ENCODE measurements at places on chromosomes 11 and 22.

DNA sequence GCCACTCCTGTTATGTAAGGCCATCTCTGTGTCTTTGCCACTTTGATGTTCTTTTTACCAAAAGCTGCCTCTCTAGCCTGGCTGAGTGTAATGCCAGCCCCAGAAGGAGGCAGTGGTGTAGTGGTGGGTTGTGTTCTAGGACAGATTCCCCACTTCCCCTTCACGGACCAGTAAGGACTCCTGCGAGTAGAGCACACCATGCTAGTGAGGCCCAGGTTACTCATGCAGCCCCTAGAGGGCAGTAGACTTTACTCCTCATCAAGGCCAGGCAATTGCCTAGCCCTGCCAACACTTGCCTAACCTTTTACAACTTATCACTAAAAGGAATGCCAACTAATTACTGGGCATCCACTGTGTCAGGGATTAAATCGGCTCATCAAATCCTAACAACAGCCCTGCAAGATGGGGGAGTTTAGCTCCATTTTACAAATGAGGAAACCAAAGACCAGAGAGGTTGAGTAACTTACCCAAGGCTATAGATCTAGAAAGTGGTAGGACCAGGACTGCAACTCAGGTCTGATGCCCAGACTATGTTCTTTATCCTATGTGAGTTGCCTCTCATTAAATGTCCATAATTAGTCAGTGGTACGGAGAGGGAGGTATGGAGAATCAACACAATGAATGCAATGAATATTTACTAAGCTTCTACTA is 75.3 kb downstream of the APIP start:
- DNase-seq: no peak

GRCh38 chr11:21122523-21122922 is 453.1 kb downstream of the NELL1 start:
- no peak for DNase-seq

GRCh38 chr11:46342239-46342638 is 5.0 kb upstream of the DGKZ start:
- no peak for DNase-seq

GRCh38 chr11:68664141-68664540 is 20.2 kb upstream of the GAL start:
- no peak for DNase-seq

DNA sequence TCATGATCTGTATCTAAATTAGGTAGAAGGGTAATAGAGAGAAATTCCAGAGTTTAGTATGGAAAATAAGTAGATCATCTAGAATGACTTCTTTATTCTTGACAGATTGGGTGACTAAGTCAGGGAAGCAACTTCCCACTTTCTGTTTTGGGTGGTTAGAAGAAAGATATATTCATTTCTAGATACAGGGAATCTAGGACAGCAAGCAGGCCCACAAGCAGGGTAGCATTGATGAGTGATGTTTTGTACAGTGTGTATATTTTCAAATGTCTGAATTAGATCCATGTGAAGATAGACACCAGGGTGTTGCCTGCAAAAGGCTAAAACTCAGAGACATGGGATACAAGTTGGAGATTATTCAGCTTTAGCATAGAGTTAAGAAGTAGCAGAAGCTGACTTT is 674.4 kb downstream of the CNTN5 start:
- DNase-seq: no peak

GRCh38 chr11:77783025-77783424 is 37.5 kb downstream of the RSF1 start:
- no peak for DNase-seq

GRCh38 chr22:42792909-42793847 is 63.9 kb downstream of the ARFGAP3 start:
- DNase-seq: no peak

GRCh38 chr11:88603091-88603867 is 265.7 kb upstream of the CTSC start:
- DNase-seq: no peak

GRCh38 chr22:36387709-36387958 is 133 bp downstream of the MYH9 start:
- no peak for DNase-seq

DNA sequence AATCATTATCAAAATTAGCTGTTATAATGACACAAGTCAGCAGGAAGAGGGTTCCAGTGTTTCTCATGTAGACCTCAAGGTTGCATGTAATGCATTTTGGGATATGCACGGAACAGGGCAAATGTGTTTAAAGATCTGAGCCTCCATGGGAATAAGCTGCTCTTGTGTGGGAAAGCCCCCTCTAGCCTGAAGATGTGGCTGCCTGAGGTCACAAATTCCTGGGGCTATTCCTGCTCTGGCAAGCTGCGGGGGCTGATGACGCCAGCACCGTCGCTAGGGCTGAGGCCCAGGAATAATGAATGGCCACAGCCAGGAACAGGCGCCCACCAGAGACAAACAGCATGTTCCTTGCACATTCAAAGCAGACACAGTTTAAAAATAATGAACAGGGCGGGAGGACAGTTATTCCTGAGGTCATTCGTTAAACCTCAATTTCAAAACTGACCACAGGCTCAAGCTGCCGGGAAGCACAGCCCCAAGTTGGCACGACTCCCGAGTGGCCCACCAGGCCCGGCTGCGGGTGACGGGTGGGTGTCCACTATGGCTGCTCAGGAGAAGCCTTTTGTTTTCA is 11.7 kb downstream of the OSBPL5 start:
- DNase-seq: no peak

- DNase-seq: no peak
Measured at GRCh38 chr11:33452836-33453624, 195.8 kb downstream of the HIPK3 start.

- no peak for DNase-seq
Measured at GRCh38 chr11:74171997-74172396, 908 bp downstream of the PPME1 start.

GRCh38 chr11:76657187-76658170 is 13.1 kb downstream of the LRRC32 start:
- no peak for DNase-seq

GRCh38 chr11:128733440-128734102 is 39.7 kb downstream of the FLI1 start:
- DNase-seq: no peak

DNA sequence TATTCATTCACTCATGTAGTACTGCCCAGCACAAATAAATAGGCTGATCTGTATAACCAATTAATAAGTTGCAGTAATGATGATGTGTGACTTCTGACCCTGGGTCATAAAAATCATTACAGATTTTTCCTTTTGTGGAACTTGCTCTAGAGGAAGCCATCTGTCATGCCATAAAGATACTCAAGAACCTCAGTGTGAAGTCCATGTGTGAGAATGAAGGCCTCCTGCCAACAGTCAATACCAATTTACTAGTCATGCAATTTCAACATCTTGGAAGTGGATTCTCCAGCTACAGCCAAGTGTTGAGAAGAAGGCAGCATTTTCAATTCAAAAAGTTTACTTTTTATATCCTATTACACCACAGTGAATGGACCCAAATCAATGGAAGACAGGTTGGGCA is 435.6 kb upstream of the LRRC4C start:
- no peak for DNase-seq

DNA sequence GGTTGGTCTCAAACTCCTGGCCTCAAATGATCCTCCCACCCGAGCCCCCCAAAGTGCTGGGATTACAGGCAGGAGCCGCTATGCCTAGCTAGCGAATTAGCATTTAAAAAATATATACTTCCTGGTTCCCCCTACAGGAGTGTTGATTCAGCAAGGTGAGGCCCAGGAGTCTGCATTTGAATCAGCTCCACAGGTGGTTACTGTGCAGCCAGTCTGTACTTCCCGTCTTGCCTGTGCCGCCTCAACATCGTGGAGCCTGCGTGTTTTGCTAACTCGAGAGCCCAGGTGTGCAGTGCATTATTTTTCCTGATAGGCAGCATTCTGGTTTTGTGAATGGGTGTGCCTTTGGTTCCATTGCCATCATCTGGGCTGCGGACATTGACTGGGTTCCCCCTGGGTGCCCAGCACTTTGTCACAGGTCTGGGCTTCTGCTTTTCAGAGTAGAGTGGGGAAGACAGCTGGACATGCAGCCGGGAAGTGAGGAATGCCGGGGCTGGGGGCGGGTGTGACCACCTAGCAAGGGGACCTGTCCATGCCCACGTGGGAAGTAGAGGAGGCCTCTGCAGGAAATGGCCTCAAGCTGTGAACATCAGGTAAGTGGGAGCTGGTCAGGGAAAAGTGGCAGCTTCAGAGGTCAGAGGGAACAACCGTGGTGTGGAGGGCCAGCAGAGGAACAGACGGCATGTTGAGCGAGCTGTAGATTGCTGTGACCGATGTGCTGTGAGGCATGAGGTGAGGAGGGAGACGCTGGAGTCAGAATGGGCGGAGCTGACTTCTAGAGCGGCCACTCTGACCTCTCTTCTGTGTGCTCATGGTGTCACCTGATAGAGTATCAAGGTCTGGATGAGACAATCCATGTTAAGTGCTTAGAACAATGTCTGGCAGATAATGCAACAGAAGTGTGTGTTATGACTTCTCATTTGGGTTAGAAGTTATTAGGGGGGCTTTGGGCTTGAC is 42.2 kb downstream of the PPFIA1 start:
- DNase-seq: no peak

DNA sequence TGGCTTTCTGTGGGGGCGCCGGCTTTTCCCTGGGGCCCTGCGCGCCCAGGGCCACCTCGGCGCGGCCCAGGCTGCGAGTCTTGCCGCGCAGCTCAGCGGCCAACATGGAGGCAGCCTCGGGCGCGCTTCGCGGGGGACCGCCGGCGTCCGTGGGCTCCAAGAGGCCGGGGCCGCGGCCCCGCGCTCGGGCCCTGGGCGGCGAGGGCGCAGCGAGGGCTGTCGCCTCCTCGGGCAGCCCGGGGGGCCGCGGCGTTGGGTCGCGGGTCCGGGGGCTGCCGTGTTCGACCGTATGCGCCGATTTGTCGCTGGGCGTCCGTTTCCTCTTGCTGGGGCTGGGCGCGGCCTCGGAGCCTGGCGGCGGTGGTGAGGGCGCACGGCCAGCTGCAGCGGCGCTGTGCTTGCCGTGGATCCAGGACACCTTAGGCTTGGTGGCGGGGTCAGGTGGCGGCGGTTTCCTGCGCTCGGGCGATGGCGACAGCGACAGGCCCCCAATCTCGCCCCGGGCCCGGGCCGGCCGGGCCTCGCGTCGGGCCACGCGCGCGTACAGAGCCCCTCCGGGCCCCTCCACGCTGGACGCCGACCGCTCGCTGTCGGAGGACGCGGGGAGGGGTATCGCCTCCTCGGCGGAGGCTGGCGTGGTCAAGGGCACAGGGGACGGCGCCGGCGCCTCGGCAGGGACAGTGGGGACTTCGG is 11.9 kb downstream of the SCARF2 start:
- DNase-seq: no peak

All from activated gamma-delta T cell (primary cell).